ENCODE measurements at places on chromosomes 1 and 21.
A peak's percentile ranks its signal among the peaks of the same experiment; 100 is the strongest.

GRCh38 chr1:229689273-229689672, 63.2 kb downstream of the URB2 start:
- no peaks in the 10 kb centered on the region for H3K27me3 ChIP-seq
- H3K27ac ChIP-seq, result no peak overlapping the region
- H3K4me1 ChIP-seq, result peaks cover 8% of the 10 kb centered on the region
- H3K36me3 ChIP-seq, result peaks cover 17% of the 10 kb centered on the region
- H3K4me3 ChIP-seq, result no peak overlapping the region
- no peak for DNase-seq

DNA sequence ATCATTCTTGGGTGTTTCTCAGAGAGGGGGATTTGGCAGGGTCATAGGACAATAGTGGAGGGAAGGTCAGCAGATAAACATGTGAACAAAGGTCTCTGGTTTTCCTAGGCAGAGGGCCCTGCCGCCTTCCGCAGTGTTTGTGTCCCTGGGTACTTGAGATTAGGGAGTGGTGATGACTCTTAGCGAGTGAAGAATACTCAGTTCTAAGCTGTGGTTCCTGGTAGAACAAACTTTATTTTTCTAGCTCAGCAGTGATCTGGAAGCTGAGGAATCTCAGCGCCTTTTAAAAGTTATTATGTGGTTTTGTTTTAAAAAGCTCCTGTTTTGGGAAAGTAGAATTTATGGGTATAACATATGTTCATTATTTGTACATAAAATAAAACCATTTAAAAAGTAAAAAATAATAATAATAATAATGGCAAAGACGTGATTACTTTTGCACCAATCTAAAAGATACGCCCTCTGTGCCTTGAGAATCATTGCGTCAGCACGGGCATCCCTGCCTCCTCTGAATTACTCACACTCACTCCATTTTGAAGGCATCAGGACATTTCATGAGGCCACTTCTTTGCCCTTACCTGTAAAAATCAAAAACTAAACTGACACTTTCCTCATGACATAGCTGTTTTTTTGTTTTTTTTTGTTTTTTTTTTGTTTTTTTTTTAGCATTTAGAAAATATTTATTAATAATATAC, 29.7 kb upstream of the TNFRSF1B start:
- no peak overlapping the region for H3K27ac ChIP-seq
- no peak overlapping the region for H3K4me3 ChIP-seq
- H3K36me3 ChIP-seq, result no peaks in the 10 kb centered on the region
- no peaks in the 10 kb centered on the region for H3K4me1 ChIP-seq
- no peak for DNase-seq

GRCh38 chr1:913491-914130, 10.1 kb upstream of the SAMD11 start:
- H3K27ac ChIP-seq, result no peak overlapping the region
- no peaks in the 10 kb centered on the region for H3K4me1 ChIP-seq
- H3K36me3 ChIP-seq, result no peaks in the 10 kb centered on the region
- no peak for DNase-seq
- no peak overlapping the region for H3K4me3 ChIP-seq

GRCh38 chr1:13762642-13763041, 62.7 kb downstream of the PRDM2 start:
- H3K27me3 ChIP-seq, result no peaks in the 10 kb centered on the region
- peaks cover 11% of the 10 kb centered on the region for H3K4me1 ChIP-seq
- H3K27ac ChIP-seq, result no peak overlapping the region
- no peaks in the 10 kb centered on the region for H3K36me3 ChIP-seq

DNA sequence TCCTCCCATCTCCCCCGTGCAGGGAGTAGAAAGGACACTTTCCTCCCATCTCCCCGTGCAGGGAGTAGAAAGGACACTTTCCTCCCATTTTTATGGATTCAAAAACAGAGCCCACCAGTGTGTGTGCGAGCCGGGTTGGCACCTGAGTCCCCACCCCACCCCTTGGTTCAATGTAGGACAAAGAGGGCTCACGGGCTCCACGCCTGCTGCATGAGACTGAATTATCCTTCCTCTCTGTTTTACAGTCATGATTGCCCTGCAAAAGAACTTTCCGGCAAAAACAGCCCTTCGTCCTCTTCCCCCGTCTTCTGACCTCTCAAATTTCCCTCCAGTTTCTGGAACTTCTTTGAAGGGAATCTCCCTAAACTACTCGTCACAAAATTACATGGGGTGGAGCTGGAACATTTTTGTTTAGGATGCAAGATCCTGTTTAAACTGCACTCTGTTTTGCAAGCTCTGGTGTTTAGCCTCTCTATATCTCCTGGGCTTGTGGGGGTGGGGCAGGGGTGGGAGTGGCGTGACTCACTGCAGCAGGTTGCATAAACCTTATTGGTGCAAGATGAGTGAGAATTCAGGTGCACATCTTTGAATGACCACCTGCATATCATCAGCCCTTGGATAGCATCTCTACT, 99.8 kb downstream of the PSMG1 start:
- H3K36me3 ChIP-seq, result no peaks in the 10 kb centered on the region
- no peak overlapping the region for H3K4me3 ChIP-seq
- no peaks in the 10 kb centered on the region for H3K27me3 ChIP-seq
- H3K4me1 ChIP-seq, result peaks cover 8% of the 10 kb centered on the region

DNA sequence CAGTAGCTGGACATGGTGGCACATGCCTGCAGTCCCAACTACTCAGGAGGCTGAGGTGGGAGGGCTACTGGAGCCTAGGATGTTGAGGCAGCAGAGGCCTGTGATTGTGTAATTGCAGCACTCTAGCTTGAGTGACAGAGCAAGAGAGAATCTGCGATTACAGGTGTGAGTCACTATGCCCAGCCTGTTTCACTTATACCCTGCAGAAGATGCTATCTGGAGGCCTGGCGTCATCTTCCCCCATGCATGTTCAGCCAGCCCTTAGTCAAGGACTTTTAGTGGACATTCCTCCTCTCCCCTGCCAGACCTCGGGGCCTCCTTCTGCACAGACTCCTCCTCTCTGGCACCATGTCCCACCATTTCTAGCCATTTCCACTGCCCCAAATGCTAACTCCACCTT, 36.3 kb upstream of the RCC2 start:
- H3K4me3 ChIP-seq, result no peak overlapping the region
- peaks cover 2% of the 10 kb centered on the region for H3K4me1 ChIP-seq
- peak; percentile 22 for DNase-seq

DNA sequence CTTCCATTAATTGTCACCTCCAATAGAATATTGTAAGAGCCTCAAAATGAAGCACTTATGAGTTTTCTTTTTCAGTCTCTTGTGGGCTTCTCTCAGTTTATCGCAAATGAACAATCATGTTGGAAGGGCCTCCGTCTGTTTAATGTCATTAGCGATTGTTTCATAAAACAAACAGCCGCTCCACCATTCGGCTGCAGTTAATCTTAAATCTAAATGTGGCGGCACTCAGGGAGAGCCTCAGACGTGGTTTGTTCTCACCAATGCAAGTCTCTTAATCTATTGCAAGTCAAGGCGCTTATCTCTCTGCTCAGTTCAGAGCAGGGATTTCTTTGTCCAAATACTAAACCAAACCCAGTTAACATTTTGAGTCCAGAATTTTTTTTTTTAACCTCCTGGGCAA, 34.9 kb upstream of the ESRRG start:
- no peak for DNase-seq
- no peaks in the 10 kb centered on the region for H3K27me3 ChIP-seq

DNA sequence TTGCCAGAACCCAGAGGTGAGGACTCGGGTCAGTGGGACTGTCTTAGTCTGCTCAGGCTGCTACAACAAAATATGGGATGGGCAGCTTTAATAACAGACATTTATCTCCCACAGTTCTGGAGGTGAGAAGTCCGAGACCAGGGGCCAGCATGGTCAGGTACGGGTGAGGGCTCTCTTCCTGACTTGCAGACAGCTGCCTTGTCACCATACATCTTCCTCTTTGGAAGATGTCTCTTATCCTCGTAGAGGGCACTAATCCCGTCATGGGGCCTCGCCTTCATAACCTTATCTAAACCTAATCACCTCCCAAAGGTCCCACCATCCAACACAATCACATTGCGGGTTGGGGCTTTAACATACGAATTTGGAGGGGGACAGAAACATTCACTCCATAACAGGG, 51.9 kb downstream of the GLUL start:
- H3K27me3 ChIP-seq, result no peaks in the 10 kb centered on the region
- H3K36me3 ChIP-seq, result no peaks in the 10 kb centered on the region
- H3K4me3 ChIP-seq, result no peak overlapping the region
- no peak for DNase-seq
- no peaks in the 10 kb centered on the region for H3K4me1 ChIP-seq

DNA sequence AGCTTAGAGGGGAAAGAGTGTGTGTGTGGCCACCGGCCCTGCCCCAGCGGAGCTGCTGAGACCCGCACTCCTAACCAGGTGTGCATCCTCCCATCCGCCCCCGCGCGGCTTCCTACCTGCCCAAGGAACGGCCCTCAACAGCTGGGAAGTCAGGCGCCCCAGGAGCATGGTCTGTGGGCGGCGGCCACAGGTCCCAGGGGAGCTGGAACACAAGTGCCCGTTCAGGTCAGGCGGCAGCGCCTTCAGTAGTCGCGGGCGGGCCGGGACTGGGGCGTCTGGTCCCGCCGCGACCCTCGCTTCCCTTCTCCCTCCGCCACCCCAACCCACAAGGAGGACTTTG, 448 bp downstream of the AURKAIP1 start:
- no peak for DNase-seq
- H3K27ac ChIP-seq, result no peak overlapping the region
- H3K27me3 ChIP-seq, result no peaks in the 10 kb centered on the region
- no peaks in the 10 kb centered on the region for H3K4me1 ChIP-seq

- no peak overlapping the region for H3K4me3 ChIP-seq
- H3K27ac ChIP-seq, result no peak overlapping the region
- H3K27me3 ChIP-seq, result no peaks in the 10 kb centered on the region
- peaks cover 3% of the 10 kb centered on the region for H3K36me3 ChIP-seq
- no peak for DNase-seq
Measured at GRCh38 chr1:22410928-22411495, 40.6 kb upstream of the ZBTB40 start.

DNA sequence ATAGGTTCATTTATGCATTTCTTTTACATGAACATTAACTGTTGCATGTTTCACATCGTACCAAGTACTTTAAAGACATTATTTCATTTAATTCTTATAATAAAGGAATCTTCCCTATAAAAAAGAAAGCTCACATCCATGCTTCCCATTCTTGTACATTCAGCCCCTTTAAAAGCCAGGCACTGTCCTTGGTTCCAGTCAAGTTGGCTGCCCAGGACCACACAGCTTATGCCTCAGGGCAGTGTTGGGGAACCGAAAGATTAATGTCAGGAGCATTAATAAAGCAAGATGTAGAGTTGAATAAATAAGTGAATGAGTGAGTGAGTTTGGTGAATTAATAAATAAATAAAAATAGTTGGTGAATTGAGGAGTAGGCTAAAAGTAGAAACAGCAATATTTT, 409.4 kb upstream of the DAB1 start:
- H3K27me3 ChIP-seq, result no peaks in the 10 kb centered on the region
- DNase-seq, result no peak
- H3K36me3 ChIP-seq, result no peaks in the 10 kb centered on the region
- H3K4me1 ChIP-seq, result peaks cover 7% of the 10 kb centered on the region

- no peak overlapping the region for H3K4me3 ChIP-seq
- peaks cover 5% of the 10 kb centered on the region for H3K4me1 ChIP-seq
- peaks cover 55% of the 10 kb centered on the region for H3K36me3 ChIP-seq
- no peak overlapping the region for H3K27ac ChIP-seq
- no peak for DNase-seq
Measured at GRCh38 chr21:33238146-33238545, 8.4 kb downstream of the IFNAR2 start.

DNA sequence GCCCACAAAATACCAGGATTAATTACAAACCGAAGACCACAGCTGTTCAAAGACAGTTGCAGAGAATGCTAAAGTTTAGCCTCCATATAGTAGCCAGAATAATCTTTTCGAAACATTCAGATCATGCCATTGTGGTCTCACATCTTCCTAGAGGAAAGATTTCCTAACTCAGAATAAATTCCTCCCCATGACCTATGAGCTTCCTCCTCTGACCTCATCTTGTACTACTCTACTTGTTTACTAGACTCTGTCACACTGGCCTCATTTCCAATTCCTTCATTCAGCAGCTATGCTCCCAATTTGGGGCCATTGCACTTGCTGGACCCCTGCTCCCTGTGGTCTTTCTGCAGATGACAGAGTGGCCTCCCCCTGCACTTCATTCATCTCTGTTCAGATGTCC, 71.8 kb upstream of the LRRC53 start:
- DNase-seq, result no peak
- H3K4me1 ChIP-seq, result no peaks in the 10 kb centered on the region
- H3K36me3 ChIP-seq, result no peaks in the 10 kb centered on the region
- H3K27ac ChIP-seq, result no peak overlapping the region
- no peaks in the 10 kb centered on the region for H3K27me3 ChIP-seq
- no peak overlapping the region for H3K4me3 ChIP-seq

DNA sequence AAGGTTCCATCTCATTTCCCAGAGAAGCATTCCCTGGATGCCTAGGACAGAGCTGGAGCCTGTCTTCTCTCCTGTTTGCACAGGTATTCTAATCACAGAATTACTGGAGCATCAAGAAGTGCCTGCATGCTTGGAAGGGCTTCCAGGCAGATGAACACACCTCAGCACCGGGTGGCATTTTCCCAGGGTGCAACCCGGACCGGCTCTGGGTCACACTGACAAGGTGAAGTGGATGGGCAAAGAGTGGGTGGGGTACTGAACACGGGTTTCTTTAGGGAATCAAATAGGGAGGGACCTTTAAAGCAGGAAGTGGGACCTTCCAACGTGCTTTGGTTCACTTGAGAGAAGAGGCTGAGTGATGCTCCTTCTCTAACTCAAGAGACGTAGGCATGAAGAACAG, 7.1 kb upstream of the PEF1 start:
- H3K4me3 ChIP-seq, result no peak overlapping the region
- no peaks in the 10 kb centered on the region for H3K4me1 ChIP-seq
- no peak overlapping the region for H3K27ac ChIP-seq
- H3K27me3 ChIP-seq, result no peaks in the 10 kb centered on the region
- no peak for DNase-seq
- H3K36me3 ChIP-seq, result no peaks in the 10 kb centered on the region

- DNase-seq, result no peak
- no peaks in the 10 kb centered on the region for H3K27me3 ChIP-seq
- no peaks in the 10 kb centered on the region for H3K4me1 ChIP-seq
- no peaks in the 10 kb centered on the region for H3K36me3 ChIP-seq
- H3K27ac ChIP-seq, result no peak overlapping the region
Measured at GRCh38 chr1:71881611-71882010, 400.7 kb downstream of the NEGR1 start.

DNA sequence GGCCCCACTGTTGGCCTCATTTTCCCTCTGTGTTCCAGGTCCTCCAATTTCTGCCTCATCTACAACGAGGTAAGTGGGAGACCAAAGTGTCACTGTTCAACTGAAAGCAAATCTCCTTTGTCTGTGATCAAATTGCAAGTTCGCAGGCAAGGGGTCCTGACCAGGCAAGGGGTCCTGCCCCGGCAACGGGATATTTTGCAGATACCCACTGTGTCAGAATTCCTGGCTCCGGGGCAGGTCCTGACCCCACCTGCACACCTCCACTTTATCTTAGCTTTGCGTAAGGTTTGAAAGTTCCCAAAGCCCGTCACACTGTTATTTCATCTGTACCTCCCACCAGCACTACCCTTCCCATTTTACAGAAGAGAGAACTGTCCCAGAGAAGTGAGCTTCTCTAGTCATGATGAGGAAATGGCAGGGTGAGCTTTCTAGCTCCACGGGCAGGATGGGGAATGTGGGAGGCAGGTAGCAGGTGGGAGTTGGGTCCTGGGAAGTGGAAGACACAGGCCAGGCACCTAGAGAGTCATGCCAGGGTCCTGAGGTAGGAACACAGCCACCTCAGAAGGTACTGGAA, 32.0 kb upstream of the CSF1 start:
- H3K4me1 ChIP-seq, result peaks cover 6% of the 10 kb centered on the region
- H3K36me3 ChIP-seq, result peaks cover 3% of the 10 kb centered on the region
- no peak for DNase-seq
- no peak overlapping the region for H3K27ac ChIP-seq
- H3K27me3 ChIP-seq, result no peaks in the 10 kb centered on the region
